Stimulated activated CD4-positive, alpha-beta T cell treated with anti-CD3 and anti-CD28 coated beads, Interleukin-2, amount 100 ng/mL, for 24 hours (primary cell): ENCODE measurements at places on chromosomes 12 and 14.

DNA sequence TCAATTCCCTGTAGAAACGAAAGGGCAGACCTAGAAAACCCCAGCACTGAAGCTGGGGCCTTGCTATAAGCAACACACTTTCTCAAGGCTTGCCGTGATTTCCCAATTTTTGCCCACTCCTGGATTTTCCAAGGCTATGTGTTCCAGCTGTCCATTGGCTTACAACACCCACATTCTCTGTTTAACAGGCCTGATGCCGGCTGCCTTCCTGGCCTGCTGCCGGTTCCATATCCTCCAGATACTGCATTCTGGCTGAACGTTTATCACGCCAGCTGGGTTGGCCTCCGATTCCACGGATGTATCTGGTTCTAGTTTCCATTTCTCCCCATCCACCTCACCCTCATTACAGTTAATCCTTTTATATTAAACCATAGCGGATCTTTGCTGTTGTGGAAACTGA is 2.0 kb upstream of the PCNX1 start:
- no peak for DNase-seq

DNA sequence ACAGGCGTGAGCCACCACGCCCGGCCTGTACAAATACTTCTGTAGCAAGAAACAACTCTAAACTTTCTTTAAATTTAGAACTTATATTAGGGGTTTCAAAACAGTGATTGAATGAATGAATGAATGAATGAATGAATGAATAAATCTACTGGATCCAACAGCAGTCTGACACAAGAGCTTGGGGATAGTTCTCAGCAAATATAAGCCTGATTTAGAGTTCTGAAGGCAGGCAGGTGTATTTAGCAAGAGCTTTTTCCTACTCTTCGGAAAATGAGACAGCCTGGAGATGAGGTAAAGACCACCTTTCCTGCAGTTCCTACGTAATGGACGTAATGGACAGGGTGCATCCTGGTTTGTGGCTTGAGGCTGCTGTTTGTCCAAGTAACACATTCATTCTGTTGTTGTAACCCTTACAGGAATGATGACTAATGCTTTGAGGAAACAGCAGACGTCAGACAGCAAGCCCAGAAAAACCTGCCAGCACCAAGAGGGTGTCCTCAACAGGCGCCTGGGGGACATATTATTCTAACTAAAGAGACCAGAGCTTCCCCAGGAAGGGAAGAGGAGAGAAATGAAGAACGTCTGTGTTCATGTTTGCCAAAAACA is 277.4 kb upstream of the SOX5 start:
- DNase-seq: no peak

- DNase-seq: no peak
Observed at GRCh38 chr14:55805250-55805649, 225.2 kb downstream of the KTN1 start.

DNA sequence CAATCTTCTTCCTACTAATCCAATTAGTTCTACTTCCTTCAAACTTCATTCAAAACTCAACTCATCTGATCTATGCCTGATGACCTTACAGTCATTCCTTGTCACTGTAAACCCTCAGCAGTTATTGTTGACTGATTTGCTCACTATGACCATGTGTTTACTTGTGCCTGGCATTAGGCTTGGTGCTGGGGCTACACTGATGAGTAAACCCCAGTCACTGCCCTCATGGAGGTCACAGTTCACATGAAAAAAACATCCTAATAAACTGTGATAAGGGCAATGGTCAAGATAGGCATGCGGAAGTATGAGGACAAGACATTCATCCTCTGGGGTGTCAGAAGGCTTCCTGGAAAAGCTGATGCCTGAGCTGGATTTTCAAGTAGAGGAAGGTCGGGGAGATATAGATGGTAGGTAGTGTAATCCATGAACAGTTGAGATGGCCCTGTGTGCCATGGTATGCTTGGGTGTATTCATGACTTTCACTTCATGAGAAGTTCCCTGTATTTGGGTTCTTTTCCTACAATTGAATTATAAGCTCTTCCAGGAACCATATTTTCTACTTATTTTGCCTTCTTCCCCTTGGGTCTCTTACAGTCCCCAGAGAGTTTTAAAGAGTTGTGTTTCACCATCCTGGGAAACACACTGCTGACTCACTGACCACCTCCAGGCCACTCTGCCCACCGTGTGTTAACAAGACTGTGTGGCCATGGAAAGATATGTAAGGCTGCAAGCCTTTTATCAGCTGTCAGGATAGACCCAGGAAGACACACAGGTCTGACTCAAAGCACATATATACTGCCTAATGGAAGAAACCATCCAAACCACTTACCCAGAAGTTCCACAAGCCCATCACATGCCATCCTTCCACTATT is 38.7 kb upstream of the DUSP6 start:
- DNase-seq: no peak

- peak; percentile 73 for DNase-seq
Observed at GRCh38 chr14:50001999-50002925, 109.4 kb downstream of the ARF6 start.

GRCh38 chr12:128698301-128698972 is 125.3 kb downstream of the SLC15A4 start:
- no peak for DNase-seq

GRCh38 chr12:48819986-48820725 is 1.9 kb downstream of the CACNB3 start:
- no peak for DNase-seq

GRCh38 chr14:59925797-59926196 is 5.9 kb downstream of the LRRC9 start:
- DNase-seq: no peak

DNA sequence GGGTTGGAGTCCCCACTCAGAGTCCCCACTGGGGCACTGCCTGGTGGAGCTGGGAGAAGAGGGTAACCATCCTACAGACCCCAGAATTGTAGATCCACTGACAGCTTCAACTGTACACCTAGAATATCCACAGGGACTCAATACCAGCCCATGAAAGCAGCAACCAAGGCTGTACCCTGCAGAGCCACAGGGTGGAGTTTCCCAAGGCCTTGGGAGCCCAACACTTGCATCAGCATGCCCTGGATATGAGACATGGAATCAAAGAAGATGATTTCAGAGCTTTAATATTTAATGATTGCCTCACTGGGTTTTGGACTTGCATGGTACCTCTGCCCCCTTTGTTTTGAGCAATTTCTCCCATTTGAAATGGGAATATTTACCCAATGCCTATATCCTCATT is 80.4 kb downstream of the RASSF9 start:
- no peak for DNase-seq

- DNase-seq: no peak
Observed at GRCh38 chr12:19068137-19068536, 61.4 kb upstream of the PLEKHA5 start.

DNA sequence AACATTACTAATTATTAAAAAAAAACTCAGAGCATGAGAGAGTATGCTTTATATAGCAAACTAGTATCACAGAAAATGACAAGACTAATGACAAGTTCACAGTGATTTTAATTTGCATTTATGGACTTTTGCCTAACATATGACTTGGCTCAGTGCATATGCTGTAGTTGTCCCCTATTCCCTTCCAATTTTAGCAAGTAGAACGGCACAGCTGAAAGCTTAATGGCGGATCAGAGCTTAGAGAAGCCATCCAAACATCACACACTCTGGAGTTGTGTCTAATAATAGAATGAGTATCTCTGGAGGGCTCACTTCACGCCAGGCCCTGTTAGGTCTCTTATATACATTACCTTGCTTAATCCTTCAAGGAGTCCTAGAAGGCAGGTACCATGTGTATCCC is 13.3 kb downstream of the CNIH1 start:
- DNase-seq: no peak

- DNase-seq: no peak
Observed at GRCh38 chr12:90630006-90630405, 325.0 kb downstream of the CCER1 start.

- no peak for DNase-seq
Observed at GRCh38 chr12:89906824-89907223, 198.2 kb upstream of the ATP2B1 start.

DNA sequence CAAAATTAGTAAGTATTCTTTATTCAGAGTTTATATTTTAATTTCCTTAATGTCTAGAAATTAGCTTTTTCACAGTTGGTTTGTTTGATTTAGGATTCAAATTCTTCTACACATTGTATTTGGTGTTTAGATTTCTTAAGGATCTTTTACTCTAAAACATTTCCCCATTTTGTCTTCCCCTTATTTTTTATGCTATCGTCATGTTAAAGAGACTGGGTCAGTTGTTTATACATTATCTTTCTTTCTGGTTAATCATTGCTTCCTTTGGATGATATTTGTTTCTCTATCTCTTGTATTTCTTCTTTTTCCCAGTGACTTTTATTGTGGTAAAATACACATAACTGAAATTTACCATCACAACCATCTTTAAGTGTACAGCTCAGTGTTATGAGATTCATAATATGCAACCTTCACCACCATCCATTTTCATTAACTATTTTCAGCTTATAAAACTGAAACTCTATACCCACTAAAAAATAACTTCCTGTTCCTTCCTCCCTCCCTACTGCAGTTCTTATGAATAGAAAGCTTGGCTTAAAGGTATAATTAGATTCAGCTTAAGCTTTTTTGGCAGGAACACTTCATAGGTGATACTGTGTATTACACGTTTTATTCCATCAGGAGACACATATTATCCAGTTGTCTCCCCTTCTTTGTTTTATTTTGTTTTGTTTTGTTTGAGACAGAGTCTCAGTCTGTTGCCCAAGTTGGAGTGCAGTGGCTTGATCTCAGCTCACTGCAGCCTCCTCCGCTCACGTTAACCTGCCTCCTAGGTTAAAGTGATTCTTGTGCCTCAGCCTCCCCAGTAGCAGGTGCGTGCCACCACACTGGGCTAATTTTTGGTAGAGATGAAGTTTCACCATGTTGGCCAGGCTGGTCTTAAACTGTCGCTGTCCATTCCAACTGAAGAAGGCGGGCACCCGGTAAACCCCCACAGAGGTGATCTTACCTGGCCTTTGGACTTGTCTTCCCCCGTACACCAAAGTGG is 45.0 kb downstream of the NOPCHAP1 start:
- DNase-seq: no peak

- peak; percentile 44 for DNase-seq
Observed at GRCh38 chr14:21068521-21069387, 1.4 kb upstream of the ARHGEF40 start.

GRCh38 chr14:22533057-22533704 is 55.8 kb downstream of the DAD1 start:
- DNase-seq: no peak

GRCh38 chr12:30763053-30763452 is 8.3 kb upstream of the CAPRIN2 start:
- no peak for DNase-seq

DNA sequence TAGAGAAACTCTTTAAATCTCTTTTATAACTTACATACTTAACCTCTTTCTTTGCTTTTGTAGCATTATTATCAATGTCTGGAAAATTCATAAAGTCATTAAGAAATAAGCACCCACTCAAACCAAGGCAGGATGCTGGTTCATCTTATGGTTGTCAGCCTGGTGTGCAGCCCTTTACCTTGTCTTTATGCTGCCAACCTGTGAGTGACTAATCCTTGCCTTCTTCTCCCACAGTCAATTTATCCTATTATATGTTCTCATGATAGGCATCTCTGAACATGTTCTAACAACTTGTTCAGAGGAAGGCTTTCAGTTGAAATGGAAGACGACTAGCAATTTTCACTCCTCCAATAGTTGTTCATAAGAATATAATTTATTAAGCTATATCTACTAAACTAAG is 186.9 kb upstream of the CAND1 start:
- DNase-seq: no peak

DNA sequence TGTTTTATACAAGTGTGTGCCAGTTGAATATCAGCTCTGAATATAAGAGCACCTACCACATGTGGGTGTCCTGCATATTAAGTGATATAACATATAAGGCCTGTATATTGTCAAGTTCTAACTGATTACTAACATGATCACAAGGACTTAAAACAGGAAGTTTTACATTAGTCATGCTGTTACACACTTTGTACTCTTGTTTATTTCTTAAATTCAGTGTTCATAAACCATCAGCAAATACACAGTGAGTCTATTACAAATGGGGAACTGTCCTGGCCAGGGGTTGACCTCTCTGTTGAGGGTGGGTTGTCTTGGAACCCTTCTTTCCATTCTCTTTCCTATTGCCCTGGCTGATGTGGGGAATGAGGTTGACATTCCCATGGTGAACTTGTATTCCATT is 19.1 kb downstream of the HELB start:
- DNase-seq: no peak

GRCh38 chr14:63273129-63273528 is 45.6 kb downstream of the GPHB5 start:
- no peak for DNase-seq

GRCh38 chr14:55897031-55897430 is 221.2 kb upstream of the PELI2 start:
- no peak for DNase-seq

DNA sequence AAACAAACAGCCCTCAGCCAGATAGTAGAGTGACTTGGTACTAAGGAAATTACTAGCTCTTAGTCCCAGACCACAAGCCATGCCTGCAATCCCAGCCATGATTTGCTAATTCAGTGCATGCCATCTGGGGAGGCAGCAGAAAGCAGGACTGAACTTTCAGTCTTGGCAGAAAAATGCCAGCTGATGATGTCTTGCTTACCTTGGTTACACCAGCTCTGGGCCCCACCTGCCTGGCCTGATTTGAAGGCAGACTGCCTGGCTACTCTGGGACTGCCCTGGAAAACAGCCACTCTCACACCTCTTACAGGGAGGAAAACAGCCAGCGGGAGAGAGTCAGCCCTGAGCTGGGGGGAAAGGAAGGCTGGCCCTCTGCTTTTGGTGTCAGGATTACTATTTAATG is 4.6 kb upstream of the UNC119B start:
- DNase-seq: no peak

DNA sequence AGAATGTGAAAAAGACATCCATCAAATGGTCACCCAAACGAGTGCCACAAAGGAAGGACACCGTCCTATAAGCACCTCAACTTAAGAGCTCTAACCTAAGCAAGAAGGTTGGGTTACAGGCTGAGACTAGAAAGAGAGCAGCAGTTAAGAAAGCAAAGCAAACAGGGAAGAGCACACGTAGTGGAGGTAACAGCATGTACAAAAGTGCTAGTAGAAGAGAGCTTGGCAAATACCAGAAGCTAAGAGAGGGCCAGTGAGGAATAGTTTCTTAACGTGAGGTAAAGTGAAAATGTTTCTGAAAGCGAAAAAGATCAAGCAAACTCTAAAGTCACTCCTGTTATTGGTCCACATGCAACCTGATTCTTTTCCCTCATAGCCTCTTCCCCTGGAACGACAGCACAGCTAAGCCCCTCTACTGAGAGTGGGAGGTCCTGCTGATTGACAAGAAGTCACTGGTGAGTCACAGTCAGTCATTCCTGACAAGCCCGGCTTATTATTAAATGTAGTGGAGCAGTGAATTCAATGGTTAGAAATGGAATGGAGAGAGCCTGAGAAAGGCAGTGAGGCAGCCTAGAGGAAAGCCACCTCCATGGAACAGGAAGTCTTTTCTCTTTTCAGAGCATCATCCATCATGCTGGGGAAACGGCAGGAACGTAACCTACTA is 204.4 kb downstream of the SLC25A21 start:
- DNase-seq: no peak

GRCh38 chr12:89706986-89707702 is 1.5 kb downstream of the ATP2B1 start:
- no peak for DNase-seq
